ENCODE measurements at places on chromosomes 13 and 19. TPM values are rescaled to one million over a fixed set of nuclear protein-coding genes. Genes with fewer than 3 reads are reported as not detected.

Gene B3GNT3
- polyA plus RNA-seq, result 8.7 TPM

Gene PCDH20
- polyA plus RNA-seq, result 6.4 TPM

Gene EID2
- polyA plus RNA-seq, result 21.3 TPM

Gene SERP2
- polyA plus RNA-seq, result 13.0 TPM

- DNase-seq, result no peak
Measured at GRCh38 chr13:95604556-95604915, 40.0 kb downstream of the DZIP1 start.

- DNase-seq, result peak; percentile 22
Measured at GRCh38 chr13:68927387-68928026, 1180.1 kb upstream of the ATXN8OS start.

DNA sequence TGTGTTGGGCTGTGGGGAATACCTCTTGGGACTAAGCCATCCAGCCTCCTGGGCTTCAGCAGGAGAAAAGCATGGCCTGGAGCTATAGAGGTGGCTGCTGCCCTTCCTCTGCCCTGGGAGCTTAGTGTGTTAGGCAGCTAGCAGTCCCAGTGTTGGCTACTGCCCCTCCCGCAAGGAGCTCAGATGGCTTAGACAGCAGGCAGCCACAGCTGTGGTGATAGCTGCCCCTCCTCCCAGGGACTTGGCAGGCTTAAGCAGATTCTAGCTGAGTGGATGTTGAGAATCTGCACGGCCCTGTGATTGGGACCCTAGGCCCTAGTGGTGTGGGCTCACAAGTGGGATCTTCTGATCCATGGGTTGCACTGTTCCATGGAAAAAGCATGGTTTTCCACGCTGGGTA lies 264.5 kb downstream of the TDRD3 start:
- no peak for DNase-seq

- no peak for DNase-seq
Measured at GRCh38 chr13:28744656-28745055, 25.9 kb upstream of the SLC46A3 start.

DNA sequence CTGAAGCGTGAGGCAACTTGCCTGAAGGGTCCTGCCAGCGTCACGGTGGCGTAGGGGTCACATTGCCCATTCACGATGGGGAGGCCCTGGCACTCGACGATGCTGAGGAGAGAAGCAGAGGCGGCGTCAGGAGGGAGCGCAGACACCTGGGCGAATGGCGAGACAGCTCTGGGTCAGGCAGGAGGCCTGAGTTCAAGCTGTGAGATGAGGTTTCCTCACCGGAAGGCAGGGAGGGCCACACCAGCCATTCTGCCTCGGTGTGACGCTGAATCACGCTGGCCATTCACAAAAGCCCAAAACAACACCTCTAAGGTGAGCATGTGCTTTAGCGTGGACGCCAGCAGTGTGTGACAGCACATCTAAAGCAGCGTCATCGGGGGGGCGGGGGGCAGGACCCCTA lies 54.0 kb upstream of the C13orf46 start:
- no peak for DNase-seq

- no peak for DNase-seq
Measured at GRCh38 chr19:567296-567900, 5.0 kb upstream of the BSG start.

DNA sequence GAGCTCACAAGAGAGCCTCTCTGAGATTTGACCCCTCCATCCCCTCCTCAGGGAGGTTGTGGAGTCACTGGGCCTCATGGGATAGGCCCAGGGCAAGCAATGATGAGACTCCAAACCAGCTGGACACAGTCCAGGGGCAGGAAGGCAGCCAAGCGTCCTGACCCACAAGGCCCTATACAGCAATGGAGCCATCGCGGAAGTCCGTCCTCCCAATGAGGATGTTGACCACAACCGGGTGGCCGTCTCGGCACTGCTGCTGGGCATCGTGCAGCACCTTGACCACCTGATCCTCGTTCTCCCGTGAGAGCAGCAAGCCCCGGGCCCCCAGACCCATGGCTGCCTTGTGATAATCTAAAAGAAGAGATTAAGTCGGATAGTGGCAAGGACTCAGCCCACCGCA lies 7.9 kb downstream of the SYDE1 start:
- DNase-seq, result no peak

DNA sequence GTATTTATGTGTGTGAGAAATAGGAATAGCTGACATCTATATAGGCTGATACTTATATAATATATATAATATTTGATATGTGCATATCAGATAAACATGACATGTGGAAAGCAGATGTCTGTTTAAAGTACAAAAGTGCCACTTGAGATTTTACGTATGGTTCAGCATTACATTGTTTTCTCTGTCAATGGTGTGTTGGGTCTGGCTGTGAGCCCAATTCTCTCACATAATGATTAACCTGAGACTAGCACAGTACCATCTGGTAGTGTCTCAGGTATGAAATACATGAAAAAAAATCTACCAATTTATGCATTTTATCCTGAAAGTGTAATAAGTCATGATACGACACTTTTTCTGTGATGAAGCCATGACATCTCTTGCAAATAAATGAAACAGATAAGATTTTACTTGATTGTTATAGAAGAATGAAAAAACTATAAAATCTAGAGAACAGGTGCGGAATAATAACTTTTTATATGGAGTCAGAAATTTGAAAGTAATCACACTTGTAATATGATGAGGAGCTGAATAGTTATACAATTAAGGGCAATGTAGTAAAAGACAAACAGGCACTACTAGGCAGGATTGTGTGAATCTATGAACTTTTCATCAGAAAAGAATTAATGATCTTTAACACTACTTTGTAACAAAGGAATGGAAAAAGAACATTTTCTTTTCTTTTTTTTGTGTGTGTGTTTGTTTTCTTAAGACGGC lies 1405.0 kb downstream of the OLFM4 start:
- DNase-seq, result peak; percentile 18

- no peak for DNase-seq
Measured at GRCh38 chr13:109159650-109160309, 530.4 kb downstream of the MYO16 start.

GRCh38 chr13:60655256-60655655 lies 258.2 kb downstream of the TDRD3 start:
- peak; percentile 53 for DNase-seq

Data from left kidney (tissue), 8 donors.